ENCODE measurements at places on chromosomes 3 and 15. TPM values are rescaled to one million over a fixed set of nuclear protein-coding genes. Genes with fewer than 3 reads are reported as not detected.
A peak's percentile ranks its signal among the peaks of the same experiment; 100 is the strongest.

DNA sequence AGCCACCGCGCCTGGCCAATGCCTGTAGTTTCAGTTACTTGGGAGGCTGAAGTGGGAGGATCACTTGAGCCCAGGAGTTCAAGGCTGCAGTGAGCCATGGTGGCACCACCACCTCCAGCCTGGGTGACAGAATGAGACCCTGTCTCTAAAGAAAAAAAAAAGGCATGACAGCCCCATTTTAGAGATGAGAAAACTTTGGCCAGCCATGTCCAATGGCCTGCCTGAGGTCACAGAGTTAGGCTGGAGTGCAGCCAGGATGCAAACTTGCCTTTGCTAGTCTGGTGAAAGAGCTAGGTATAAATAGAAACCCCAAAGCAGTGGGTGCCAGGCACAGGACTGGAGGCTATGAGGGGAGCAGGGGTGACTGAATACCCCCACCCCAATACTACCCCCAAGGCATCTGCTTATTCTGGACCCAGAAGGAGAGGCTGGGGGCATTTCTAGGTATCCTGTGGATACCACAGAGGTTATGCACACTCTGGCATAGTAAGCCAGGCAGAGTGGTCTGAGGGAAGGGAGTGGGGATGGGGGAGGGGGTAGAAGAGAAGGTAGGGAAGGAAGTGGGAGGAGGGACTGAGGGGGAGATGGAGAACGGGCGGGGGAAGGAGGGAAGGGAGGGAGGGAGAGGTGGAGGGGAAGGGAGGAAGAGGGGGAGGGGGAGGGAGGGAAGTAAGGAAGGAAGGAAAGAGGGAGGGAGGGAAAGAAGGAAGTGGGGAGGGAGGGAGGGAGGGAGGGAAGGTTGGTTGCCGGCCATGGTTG is 16.2 kb upstream of the C15orf39 start:
- DNase-seq: no peak

DNA sequence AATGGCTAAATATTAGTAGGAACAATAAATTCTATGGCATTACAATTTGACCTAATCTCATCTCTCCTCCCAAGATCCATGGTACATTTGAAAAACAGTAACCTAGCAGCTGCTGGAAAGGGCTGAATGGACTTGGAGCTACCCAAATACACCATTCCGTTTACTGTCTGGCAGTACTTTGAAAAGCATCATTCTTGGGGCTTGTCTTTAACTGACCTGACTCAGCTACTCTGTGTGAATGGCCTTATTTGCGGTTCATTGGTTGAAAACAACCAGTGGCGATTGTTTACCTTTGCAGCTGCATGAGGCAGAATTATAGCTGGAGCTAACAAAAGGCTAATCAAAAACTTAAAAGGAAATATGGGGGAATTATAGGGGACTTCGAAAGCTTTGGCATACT is 311.2 kb upstream of the MCTP2 start:
- DNase-seq: no peak

The NKTR gene
- 15.5 TPM for total RNA-seq

DNA sequence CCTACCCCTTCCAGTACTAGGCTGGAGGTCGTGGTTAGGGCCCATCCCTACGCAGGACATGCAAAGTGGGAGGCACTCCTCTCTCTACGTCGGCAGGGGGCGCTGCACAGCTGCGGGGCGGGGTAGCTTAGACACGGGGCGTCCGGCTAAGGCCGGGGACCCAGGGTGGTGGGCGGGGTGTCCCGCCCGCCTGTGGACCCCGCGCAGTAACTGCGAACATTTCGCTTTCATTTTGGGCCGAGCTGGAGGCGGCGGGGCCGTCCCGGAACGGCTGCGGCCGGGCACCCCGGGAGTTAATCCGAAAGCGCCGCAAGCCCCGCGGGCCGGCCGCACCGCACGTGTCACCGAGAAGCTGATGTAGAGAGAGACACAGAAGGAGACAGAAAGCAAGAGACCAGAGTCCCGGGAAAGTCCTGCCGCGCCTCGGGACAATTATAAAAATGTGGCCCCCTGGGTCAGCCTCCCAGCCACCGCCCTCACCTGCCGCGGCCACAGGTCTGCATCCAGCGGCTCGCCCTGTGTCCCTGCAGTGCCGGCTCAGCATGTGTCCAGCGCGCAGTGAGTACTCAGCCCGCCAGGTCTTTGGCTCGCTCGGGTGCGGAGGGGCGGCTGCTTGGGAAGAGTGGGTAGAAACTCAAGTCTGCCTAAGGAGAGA is at the start of gene IL12A:
Gene IL12A (plus strand): TSS at position 219 of the 655 bp plus-strand sequence.
- peak; percentile 91 for DNase-seq

The GOLGA6L10 gene
- 0.74 TPM for total RNA-seq

GRCh38 chr3:52149021-52149420 is 5.2 kb downstream of the POC1A start:
- DNase-seq: no peak

The TGFBR2 gene
- total RNA-seq: 6.8 TPM

GRCh38 chr3:43998370-43998835 is 243.3 kb upstream of the TOPAZ1 start:
- DNase-seq: no peak

GRCh38 chr15:70259028-70259424 is 161.3 kb upstream of the TLE3 start:
- peak; percentile 67 for DNase-seq

DNA sequence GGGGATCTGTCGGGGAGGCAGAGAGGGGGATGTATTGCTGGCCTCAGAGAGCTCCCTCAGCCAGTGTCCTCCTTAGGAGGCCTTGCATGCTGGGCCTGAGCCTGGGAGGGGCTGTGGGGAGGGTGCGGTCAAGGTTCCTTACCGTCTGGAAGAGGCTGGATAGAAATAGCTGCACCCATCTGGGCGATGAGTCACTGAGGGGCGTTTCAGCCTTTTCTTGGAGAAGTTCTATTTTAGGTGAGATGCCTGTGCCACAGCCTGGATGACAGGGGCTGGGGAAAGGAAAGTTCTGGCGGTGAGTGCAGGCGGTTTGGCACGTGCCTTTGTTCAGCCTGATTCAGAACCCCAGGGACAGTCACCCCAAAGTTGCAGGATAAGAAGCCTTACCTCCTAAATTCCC is 35.7 kb upstream of the APEH start:
- DNase-seq: peak; percentile 73

Data from Daoy (cell line).